ENCODE measurements at places on chromosomes 12 and 14.

DNA sequence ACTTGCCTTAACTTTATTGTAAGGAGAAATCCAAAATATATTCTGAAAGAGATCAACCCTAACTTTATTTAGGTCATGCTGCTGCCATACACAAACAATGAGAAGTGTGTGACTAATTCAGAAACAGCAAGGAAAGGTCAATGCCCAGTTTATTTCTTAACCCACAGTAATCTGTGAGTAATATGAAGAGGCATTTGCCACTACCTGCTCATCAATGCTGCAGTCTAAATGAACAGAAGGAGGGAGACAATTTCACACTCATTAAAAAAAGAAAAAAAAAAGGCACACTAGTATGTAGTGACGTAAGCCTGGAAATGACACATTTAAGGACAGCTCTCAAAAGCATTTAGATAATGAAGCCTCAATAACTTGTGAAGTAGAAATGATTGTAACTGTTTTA is 90.5 kb upstream of the FOXN3 start:
- no peak for DNase-seq

- DNase-seq = no peak
Measured at GRCh38 chr12:129200576-129200975, 347.3 kb downstream of the GLT1D1 start.

- no peak for DNase-seq
Measured at GRCh38 chr14:56119201-56119981, 1.2 kb downstream of the PELI2 start.

DNA sequence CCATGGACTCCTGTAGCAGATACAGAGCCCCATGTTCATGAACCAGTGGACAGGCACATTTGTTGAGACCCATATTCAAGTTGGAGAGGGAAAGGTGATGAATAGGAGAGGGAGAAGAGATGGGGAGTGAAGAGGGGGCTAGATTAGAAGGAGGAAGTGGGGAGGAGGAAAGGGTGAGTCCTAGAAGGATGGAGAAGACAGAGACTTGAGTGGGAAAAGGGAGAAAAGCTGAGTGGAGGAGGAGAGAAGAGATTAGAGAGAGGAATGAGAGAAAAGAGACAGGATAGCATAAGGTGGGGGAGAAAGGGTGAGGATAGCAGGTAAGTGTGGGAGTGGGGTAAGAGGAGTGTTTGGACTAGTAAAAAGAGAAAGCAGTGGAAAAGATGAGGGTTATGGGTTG is 4.9 kb upstream of the ASIC1 start:
- DNase-seq = no peak

DNA sequence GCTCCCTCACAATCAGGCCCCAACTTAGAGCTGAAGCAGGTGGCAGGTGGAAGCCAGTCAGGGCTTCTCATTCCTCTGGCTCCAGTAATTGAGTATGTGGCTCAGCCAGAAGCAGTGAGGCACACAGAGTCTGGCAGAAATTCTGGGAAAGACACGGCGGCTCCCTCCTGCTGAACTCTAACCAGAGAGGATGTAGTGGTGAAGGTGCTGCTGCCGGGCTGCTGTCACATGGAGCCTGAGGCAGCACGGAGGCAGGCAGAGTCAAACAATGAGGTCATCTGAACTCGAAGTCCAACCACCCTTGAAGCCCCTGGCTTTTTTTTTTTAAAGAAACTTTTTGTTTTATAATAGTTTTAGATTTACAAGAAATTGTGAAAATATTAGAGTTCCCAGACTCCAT is 33.4 kb upstream of the SMOC1 start:
- DNase-seq = no peak

DNA sequence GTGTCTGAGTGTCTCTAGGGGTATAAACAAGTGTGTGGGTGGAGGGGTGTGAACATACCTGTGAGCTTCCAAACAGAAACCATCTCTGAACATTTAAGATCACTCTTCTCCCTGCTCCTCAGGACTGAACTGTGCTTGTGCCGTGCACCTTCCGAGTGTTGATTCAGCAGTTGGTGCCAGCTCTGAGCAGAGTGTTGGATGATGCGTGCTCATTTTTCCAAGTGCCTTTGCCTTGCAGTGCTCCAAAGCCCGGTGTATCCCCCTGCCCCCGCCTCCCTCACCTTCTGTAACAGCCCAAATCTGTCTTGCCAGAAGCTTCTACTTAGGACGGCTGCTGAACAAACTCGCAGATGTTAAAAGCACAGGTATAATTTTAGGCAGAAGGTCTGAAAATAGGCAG is 4.4 kb downstream of the WSCD2 start:
- no peak for DNase-seq

DNA sequence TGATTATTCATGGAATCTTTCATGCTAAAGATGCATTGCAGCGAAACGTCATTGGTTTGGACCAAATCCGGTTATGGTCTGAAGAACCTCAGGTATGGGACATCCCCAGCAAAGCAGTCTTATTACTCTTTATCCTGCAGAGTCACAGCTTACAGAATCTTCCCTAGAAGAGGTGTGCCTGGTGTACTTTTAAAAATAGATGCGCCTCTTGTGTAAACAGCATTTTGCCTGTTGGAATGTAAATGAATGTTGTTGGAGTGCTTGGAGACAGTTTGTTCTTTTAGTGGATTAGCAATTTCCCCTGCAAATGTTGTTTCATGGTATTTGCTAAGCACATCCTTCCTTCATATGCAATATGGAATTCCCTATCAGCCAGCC is 242.5 kb downstream of the ZFP36L1 start:
- no peak for DNase-seq

Measured in NCI-H1930 (cell line).